Sigmoid colon (tissue), 7 donors: ENCODE measurements at places on chromosomes 1 and 21.

- DNase-seq: no peak
These were observed 5.1 kb upstream of the LHX9 start for GRCh38 chr1:197911857-197912696.

- DNase-seq: no peak
These were observed 2.2 kb upstream of the SPRR1B start for GRCh38 chr1:153028766-153029165.

DNA sequence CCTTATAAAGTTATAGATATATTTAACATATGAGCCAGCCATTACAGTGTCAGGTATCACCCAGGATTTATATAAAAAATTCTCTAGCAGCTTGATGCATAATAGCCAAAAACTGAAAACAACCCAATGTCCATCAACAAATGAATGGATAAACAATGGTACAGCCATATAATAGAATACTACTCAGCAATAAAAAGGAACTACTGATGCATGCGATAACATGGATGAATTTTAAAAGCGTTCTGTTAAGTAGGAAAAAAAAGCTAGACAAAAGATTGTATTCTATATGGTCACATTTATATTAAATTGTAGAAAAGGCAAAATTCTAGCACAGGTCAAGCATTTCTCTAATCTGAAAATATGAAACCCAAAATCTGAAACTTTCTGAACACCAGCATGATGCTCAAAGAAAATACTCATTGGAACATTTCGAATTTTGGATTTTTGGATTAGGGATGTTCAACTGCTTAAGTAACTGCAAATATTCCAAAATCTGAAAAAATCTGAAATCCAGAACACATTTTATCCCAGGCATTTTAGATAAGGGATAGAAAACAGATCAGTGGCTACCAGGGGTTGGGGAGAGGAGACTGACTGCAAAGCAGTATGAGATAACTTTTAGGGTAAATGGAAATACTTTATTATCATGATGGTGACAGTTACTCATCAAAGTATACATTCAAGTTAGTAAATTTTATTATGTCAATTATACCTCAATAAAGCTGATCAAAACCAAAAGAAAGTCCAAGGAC lies 22.0 kb downstream of the SLC16A1 start:
- DNase-seq: no peak

- DNase-seq: no peak
These were observed 326.5 kb downstream of the PDE4B start for GRCh38 chr1:66119148-66119547.

GRCh38 chr1:9761855-9762254 lies 61.9 kb downstream of the CLSTN1 start:
- DNase-seq: no peak

DNA sequence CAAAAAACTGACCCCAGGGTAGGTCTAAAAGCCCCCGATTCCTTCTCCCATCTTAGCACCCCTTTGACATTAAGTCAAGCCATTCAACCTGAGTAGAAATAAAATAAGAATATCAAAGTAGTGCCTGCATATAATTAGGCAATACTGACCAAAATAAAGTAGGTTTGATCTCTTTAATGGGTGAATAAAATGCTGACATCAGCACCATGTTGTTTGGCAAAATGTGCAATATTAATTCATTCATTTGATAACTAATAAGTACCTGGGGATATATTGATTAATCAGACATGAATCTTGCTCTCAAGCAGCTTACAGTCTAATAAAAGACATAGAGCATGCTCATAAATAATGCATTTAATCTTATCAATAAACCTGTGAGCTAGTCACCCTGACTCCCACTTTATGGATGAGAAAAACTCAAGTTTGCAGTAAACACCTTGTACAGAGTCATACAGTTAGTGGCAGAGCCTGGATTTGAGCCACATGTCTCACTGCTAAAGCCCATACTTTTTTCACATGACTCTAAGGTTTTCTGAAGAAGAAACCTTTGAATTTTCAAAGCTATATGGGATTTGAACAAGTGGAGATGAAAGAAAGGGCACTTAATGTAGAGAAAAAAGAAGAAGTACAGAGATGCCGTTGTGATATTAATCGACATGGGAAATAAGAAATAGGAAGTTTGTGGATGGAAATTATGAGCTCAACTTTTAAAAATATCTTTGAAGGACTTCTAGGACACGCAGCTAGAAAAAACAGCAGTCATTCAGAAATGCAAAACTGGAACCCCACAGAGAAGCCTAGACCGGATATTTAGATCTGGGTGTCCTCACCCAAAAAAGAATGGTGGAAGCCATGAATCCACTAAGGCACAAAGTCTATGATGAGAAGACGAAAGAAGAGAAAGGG lies 183.9 kb downstream of the TOMM20 start:
- no peak for DNase-seq

GRCh38 chr1:231192620-231193163 lies 30.8 kb downstream of the TRIM67 start:
- DNase-seq: no peak

DNA sequence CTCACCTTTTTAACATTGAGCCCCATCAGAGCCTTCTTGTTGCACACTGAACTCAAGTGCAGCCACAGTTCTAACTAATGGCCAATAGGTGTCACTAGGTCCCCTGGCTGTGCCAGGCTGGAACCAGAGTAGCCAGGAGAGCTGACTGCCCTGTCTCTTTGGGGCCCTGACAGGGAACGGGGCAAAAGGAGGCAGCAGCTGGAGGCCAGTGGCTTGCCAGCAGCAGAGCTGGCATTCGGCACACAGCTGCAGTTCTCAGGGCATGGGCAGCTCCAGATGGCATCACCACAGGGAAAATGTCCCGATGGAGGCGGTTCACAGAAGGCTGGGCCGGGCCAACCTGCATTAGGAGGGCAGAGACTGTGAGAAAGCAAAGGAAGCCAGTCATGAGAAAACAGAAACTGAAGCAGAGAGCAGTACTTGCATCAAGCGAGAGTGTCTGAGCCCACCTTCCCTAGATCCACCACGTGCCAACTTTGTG lies 188.6 kb downstream of the FCRL5 start:
- no peak for DNase-seq

- DNase-seq: no peak
These were observed 35.9 kb upstream of the RNF19B start for GRCh38 chr1:33000427-33001026.

GRCh38 chr1:54542962-54543539 lies 5.0 kb upstream of the ACOT11 start:
- no peak for DNase-seq

- DNase-seq: peak; percentile 77
These were observed 60.3 kb downstream of the SLC45A1 start for GRCh38 chr1:8378178-8378577.
